Adrenal gland (tissue), 19 donors: ENCODE measurements at places on chromosomes 1 and 21. TPM values are rescaled to one million over a fixed set of nuclear protein-coding genes. Genes with fewer than 3 reads are reported as not detected.

Gene ZNF695
- polyA plus RNA-seq, result not detected

Gene TMEM167B
- 106 TPM for polyA plus RNA-seq

Gene GBP6
- polyA plus RNA-seq, result 0.24 TPM

DNA sequence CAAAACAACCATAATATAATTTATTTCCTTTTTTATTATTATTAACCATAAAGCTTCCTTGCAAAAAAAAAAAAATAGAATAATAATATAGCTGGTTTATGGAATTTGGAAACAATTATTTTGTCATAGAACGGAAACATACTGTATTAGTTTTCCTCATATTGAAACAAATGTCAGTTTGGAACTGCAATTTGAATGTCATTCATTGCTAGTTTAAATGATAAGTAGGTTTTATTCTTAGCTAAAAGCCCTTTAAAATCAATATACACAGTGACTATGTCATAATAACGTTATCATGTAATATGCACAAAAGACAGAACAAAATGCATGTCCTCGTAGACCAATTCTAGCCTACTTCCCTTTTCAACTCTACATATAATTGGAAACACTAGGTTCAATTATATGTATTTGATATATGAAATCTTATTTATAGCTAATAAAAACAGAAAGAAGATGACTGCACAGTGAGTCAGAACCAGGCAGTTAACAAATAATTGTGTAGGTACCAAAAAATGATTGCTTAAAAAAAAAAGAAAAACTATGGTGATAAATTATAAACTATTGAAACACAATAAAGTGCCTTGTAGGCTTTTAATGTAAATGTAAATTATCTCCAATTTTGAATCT lies 85.2 kb upstream of the EXO1 start:
- no peaks in the 10 kb centered on the region for H3K36me3 ChIP-seq
- H3K27me3 ChIP-seq, result no peaks in the 10 kb centered on the region
- H3K4me3 ChIP-seq, result no peak overlapping the region
- no peak for DNase-seq
- no peak overlapping the region for H3K27ac ChIP-seq

- H3K36me3 ChIP-seq, result no peaks in the 10 kb centered on the region
- H3K27me3 ChIP-seq, result no peaks in the 10 kb centered on the region
- no peaks in the 10 kb centered on the region for H3K4me1 ChIP-seq
- no peak overlapping the region for H3K4me3 ChIP-seq
- no peak for DNase-seq
These were observed 19.8 kb downstream of the LMO4 start for GRCh38 chr1:87348341-87349019.
